HepG2 (cell line): ENCODE measurements at places on chromosomes 12 and 14. TPM values are rescaled to one million over a fixed set of nuclear protein-coding genes. Genes with fewer than 3 reads are reported as not detected.

- DNase-seq, result no peak
Measured at GRCh38 chr14:100988956-100989355, 85.4 kb upstream of the RTL1 start.

The MSI1 gene
- total RNA-seq, result 0.46 and 0.80 TPM in 2 replicates

DNA sequence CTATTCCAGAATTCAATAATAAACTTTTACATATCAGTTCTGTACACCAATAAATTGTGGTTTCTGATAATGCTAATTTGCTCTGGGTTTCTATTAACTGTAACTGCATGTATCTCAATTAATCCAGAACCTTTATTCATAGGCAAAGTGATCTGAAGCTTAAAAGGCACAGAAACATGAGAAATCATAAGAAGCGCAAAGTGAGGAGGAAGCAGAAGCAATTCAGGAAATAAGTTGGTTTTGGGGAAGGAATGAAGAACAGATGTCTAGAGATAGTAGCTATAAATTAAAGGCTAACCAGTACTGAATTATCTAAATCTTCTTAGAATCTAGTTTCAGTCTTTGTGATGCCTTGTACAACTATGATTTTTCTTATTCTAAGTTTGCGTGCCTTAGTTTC, 24.6 kb downstream of the KERA start:
- DNase-seq, result no peak

DNA sequence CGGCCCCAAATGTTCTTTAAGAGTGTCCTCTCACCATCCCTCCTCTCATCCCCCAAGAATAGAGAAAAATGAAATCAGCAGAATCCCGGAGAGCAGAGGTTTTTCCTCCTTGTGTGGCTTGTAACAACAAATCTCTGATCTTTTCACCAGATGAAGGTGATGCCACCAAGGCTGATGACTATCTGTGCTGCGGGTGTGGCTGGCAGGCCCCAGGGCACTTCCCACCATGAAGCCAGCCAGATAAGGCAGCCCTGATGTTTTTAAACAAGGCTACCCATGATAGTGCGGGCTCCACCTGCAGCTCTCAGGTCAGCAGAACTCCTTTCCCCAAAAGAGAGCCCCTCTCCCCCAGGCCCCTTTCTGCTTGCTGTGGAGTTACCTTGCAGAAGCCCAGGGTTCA, 58.0 kb upstream of the PARP11 start:
- no peak for DNase-seq

The SLCO1B3 gene
- total RNA-seq, result 0.15 and 0.31 TPM in 2 replicates

DNA sequence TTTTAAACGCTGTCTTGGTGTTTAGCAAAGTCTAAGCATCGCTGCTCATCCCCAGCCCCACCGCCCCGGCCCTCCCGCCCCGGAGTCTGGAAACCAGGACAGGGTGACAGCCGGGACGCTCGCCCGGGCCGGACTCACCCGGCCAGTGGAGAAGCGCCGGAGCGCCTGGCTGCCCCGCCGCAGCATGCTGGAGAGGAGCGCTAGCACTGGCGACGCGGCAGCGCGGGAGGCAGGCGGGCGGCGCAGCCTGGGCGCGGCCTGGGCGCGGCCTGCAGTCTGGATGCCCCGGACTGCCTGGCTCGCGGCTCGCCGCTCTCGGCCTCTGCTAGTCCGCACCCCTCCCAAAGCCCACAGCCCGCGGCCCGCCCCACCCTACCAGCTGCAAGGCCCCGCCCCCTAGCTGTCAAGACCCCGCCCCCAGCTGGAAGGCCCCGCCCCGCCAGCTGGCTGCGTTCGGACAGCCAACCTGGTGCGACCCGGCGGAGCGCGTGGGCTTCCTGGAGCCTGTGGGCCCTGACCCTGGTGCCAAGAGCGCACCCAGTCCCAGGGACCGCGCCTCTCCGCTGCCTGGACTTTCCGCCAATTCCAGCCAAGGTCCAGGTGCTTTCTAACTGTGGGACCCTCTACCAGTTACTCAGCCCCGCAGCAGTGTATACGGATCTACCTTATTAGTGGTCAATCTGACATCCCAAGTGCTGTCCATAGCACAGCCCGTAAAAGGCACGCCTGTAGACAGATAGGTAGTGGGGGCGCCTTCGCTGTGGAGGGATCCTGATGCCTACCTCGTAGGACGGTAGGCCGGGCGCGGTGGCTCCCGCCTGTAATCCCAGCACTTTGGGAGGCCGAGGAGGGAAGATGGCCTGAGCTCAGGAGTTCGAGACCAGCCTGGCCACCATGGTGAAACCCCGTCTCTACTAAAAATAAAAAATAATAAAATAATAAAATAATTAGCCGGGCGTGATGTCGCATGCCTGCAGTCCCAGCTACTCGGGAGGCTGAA, at the start of gene ALDH1L2:
Gene ALDH1L2 (minus strand): TSS at position 208 of the 1,000 bp plus-strand sequence. CDS start 22 bp downstream, at position 186.
- DNase-seq, result peak; percentile 15

- no peak for DNase-seq
Measured at GRCh38 chr12:65882486-65882885, 58.2 kb downstream of the HMGA2 start.

GRCh38 chr12:127162902-127163301, 1104.1 kb upstream of the TMEM132C start:
- no peak for DNase-seq

DNA sequence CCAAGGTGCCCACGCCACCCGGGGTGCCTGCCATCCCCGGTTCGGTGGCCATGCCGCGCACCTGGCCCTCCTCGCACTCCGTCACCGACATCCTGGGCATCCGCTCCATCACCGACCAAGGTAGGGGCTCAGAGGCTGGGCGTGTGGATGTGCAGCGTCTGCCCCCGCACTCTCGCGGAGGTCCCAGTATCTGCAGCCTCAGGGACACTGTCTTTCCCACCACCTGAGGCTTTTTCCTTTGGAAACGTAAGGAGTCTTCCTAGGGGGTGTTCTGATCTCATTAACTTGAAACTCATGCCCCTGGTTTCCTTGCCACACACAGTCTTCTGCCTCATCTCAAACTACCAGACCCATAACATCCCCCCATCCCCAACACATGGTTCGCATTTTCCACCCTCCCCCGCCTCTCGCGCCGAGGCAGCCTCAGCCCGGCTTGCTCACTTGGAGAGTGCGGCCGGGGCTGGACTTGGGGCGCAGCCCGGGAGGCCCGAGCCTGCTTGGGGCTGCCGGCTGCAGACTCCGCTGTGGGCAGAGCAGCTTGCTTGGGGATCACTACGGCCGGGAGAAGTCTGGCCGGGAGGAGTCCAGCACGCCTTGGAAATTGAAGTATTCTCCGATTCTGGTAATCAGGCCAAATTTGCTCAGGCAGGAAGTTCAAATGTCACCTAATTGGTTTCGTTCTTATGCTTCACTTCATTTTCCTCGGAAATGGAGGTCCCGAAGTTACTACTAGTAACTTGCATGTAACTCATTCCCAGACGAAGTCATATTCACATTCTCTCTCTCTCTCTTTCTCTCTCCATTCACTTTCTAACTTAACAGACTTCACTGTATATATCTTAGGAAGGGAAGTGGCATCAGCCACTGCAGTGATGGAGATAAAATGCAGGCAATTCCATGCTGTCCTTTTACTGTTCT, 2.0 kb downstream of the PAX9 start:
- DNase-seq, result no peak
